ENCODE measurements at places on chromosomes 16 and 17. TPM values are rescaled to one million over a fixed set of nuclear protein-coding genes. Genes with fewer than 3 reads are reported as not detected.

The UBE2O gene
- 19.5 TPM for total RNA-seq

- no peak for DNase-seq
Observed at GRCh38 chr17:78219396-78220150, 5.5 kb downstream of the BIRC5 start.

DNA sequence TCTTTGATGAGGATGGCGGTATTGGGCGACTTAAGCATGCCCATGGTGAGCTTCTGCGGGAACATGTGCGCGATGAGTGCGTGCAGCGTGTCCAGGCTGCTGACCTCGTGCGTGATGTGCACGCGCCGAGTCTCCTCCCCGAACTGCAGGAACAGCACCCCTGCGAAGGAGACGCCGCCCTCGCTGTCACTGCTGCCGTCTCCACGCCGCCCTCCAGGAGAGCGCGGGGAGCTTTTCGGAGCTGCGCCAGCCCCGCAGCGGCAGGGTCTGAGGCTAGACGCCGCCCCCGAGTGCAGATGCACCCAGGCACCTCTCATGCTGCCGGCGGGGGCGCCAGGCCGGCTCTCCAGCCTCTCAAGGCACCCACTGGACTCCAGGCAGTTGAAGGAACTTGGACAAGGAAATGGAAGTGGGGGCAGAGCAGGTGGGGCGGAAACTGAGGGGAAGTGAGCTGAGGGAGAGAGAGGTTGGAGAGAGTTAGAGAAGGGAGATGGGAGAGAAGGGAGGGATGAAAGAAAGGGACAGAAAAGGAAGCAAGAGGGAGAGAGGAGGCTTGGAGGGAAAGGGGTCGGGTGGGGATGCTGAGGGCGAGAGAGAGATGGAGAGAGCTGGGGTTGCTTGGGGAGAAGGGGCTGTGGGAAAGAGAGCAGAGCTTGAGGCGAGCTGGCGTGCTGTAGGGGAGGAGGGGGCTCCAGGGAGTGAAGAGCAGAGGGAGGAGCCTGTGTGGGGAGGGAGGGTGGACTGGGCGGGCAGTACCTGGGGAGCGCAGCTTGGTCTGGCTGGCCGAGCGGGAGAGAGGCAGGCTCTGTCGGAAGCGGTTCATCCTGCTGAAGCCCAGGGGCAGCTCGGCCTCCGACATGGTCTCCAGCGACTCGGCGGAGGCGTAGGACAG, 42.1 kb downstream of the SRCIN1 start:
- no peak for DNase-seq

DNA sequence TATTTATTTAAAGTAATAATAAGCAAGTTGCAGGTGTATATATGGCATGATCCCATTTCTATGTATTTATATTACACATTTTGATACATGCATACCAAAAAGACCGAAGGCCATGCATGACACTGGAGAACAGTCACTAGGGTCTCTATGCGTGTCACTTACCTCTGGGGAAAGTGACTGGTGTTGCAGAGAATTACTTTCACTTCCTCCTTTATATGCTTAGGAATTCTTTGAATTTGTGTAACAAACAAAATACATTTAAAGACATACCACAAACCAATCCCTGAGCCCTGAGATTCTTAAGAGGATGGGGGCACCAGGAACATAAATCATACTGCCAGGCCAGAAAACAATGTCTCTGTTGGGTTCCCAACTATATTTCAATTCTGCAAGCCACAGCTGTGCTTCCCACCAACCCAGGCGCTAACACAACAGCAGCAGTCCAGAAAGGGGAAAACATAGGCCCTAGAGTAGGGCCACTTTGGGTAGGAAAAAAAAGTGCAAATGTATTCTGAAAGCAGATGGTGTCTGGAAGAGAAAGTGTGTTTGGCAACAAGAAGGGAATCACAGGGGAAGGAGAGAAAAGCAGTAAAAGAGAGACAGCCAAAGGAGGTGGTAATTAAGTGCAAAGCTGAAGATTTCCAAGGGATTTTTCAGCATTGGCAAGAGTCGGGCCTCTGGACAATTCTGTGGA, 24.5 kb upstream of the HYDIN start:
- no peak for DNase-seq

The OR1A1 gene
- not detected for total RNA-seq

- DNase-seq, result no peak
Observed at GRCh38 chr16:70553645-70554044, 30.0 kb downstream of the SF3B3 start.

DNA sequence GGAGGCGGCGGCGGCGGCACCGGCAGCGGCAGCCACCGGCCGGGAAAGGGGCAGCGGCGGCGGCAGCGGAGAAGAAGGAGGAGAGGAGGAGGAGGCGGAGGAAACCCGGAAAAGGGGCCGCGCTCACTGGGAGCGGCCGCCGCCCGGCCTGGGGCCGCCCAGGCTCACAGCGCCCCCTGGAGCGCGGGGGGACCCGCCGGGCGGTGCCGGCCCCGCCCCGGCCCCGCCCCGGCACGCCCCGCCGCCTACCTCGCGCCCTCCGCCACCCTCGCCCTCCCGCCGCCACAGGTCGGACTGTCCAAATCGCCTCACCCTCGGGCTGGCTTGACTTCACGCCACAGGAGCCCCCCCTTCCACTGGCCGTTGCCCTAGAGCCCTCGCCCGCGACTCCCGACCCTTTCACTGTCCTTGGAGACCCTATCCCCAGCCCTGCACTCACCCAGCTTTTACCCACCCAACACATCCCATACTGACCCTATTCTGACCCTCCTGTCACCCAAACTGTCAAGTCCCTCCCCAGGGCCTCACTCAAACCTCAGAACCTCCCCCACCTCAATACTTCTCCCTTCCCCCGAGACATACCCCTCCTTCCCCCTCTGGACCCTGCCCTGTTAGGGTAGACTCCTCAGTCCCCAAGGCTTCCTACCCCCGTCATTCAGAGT, at the start of gene CSNK2A2:
CSNK2A2 (minus strand) TSS at position 85 of the 662 bp plus-strand sequence. CDS start 370 bp downstream, outside the sequence.
- DNase-seq, result no peak
